ENCODE measurements at places on chromosomes 3 and 15. TPM values are rescaled to one million over a fixed set of nuclear protein-coding genes. Genes with fewer than 3 reads are reported as not detected.

The ITIH1 gene
- not detected for total RNA-seq

The ARL14 gene
- total RNA-seq: not detected

The PPM1M gene
- total RNA-seq: 45.7 TPM

The MKRN2OS gene
- not detected for total RNA-seq

All from natural killer cell treated with Interleukin-12 subunit alpha and Interleukin-12 subunit beta and Interleukin-15 and Interleukin-18, amount 100 ng/mL, for 72 hours (primary cell).